Chondrocyte (in vitro differentiated cells): ENCODE measurements at places on chromosomes 1 and 21. TPM values are rescaled to one million over a fixed set of nuclear protein-coding genes. Genes with fewer than 3 reads are reported as not detected.

The TSTD1 gene
- total RNA-seq: 0.70 TPM in 1 of 3 replicates, not detected in the others

The USP25 gene
- total RNA-seq: 47.2 to 58.9 TPM (median 58.5 TPM) in 3 replicates

The C8A gene
- total RNA-seq: not detected in 3 replicates

The RNU5D-1 gene
- not detected in 3 replicates for total RNA-seq

The NR5A2 gene
- not detected in 3 replicates for total RNA-seq

The ANKRD34A gene
- 1.2 to 3.1 TPM (median 2.0 TPM) in 3 replicates for total RNA-seq

The C1QC gene
- total RNA-seq: not detected in 3 replicates

The DNASE2B gene
- total RNA-seq: not detected in 3 replicates

The TFF3 gene
- 1.3 to 6.0 TPM in 2 of 3 replicates, not detected in the other for total RNA-seq

The TRABD2B gene
- total RNA-seq: 0.44 to 0.90 TPM (median 0.68 TPM) in 3 replicates

The PALMD gene
- 6.2 to 16.5 TPM (median 6.9 TPM) in 3 replicates for total RNA-seq

DNA sequence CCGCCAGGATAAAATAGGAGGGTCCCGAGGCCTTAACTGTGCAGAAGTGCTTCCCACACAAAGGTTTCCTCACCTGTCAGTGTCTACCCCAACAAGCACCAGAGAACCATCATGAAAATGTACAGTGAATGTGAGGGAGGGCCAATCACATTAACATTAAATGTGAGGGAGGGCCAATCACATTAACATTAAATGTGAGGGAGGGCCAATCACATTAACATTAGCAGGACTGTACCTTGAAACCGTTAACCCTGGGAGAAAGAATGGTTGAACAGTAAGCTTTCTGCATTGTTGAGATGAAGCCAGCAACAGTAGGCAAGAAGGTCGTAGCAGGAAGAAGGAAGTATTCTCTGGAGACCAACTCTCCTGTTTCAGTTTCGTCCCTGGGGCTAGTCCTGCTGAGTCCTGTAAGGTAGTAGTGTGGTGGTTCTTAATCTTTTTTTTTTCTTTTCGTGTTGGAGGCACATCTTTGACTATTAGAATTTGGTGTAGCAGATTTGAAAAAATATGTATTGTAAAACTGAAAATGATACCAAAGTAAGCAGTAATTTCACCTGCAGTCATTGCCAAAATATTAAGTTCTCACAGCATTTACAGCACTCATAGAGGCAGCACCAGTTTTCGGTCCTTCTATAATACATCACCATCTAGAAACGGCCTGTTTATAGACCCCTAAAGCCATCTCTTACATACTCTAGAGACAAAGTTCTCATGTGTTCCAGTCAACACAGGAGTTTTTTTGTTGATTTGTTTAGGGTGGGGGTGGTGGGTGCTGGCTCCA lies 98.6 kb upstream of the PPP2R5A start:
- no peak for DNase-seq

DNA sequence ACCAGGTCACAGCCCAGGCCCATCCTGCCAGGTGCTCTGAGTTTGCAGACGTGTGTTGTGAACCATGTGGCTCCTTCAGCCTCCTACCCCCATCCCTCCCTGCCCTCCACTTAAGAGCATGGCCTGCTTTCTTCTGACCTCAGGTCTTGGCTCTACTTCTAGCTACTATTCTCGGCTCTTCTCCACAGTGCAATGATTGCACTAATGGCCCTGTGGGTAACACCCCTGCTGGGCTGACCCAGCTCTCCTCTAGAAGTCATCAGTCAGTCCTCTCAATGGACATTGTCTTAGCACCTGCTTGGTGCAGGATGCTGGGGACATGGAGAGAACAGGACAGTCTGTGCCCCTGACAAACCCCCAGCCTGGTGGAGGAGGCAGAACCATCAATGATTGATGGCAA lies 22.2 kb upstream of the IFFO2 start:
- DNase-seq: no peak

DNA sequence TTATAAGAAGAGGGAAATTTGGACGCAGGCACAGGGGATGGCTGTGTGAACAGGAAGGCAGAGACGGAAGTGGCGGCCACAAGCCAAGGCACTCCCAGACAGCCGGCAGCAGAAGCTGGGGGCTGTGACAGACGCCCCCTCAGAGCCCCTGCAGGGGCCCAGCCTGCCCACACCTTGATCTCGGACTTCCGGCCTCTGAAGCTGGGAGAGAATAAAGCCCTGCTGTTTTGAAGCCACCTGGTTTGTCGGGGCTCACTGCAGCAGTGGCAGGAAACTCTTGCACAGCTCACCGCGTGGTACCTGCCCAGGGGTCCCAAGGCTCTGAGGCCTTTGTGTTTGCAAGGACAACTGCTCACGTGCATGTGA lies 13.7 kb downstream of the MEGF6 start:
- no peak for DNase-seq

DNA sequence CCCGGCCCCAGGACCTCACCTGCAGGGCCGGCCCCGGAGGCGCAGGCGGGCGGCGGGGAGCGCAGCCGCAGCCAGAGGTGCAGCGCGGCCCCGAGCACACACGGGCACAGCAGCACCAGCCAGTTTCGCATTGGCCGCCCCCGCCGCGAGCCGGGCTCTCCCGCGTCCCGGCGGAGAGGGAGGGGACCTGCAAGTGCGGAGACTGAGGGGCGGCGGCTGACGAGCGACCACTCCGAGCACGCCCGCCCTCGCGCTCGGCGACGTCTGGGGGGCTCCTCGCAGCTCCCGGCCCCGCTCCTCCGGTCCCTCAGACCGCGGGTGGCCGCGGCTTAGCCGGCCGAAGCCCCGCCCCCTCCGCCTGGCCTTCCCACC lies at the start of gene B3GALNT2:
TSS of gene B3GALNT2 (minus strand) at position 331 of the 372 bp plus-strand sequence. CDS start at position 131, 200 bp downstream.
- DNase-seq: no peak

DNA sequence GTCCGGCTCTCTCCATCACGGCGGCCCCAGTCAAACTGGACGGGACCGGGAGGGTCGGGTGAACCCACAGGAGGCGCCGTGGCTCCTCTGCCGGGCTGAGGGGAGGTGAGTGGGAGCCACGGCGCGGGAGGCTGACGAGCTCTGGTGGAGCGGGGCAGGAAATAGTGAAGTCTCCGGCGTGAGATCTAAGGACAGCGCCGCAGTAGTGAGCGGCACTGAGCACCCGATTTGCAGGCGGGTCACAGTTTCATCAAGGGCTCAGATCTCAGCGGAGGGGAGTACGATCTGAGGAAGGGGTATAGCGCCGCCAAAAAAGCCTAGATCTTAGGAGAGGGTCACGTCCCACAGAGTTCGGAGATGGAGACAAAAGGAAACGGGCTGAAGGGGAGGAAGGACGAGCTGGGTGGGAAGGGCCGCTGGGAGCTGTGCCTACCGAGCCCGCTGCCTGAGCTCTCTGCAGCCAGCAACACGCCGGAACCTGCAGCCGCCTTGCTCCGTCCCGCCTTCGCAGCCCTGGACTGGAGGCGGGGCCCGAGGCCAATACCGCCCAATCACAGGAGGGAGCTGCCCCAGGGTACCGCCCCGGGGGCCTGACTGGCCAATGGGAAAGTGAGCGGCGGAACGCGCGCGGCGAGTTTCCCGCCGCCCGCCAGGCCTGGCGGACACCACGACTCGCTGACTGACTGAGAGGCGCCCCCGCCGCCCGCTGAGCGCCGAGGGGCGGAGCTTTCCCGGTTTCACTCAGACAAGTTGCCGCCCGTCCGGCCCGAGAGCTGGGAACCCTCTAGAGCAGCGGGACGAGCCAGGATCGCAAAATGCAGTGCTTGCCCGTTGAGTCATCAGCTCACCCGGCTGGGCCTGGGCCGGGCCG lies 1.9 kb downstream of the SFN start:
- peak; percentile 99 for DNase-seq

- DNase-seq: no peak
These were observed 21.2 kb upstream of the BCAR3 start for GRCh38 chr1:93702828-93703183.

- no peak for DNase-seq
These were observed 698 bp upstream of the NTMT2 start for GRCh38 chr1:170145061-170145460.

DNA sequence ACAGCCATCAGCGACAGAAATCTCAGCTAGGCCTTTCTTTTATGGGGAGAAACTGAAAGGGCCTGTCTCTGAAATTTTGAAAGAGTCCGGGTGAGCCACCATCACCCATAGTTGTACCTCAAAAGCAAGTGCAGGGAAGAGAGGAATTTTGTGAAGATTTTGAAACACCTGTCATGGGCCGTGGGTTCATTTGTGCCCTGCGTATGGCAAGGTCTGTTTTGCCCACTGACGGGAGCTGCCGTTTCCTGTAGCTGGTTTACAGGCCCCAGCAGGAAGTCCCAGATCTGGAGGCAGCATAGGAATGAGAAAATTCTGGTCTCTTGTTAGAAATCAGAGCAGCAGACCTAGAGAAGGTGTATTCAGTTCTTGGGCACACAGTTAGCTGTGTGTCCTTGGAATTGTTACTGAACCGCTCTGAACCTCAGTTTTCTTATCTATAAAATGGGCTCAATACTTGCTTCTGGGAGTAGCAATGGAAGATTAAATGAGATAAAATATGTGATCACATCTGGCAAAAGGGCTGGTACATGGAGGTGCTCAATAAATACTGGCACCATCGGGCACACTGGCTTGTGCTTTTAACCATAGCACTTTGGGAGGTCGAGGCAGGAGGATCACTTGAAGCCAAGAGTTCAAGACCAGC lies 52.5 kb downstream of the MAN1C1 start:
- DNase-seq: no peak

GRCh38 chr1:44263568-44264450 lies 50.5 kb downstream of the DMAP1 start:
- no peak for DNase-seq

DNA sequence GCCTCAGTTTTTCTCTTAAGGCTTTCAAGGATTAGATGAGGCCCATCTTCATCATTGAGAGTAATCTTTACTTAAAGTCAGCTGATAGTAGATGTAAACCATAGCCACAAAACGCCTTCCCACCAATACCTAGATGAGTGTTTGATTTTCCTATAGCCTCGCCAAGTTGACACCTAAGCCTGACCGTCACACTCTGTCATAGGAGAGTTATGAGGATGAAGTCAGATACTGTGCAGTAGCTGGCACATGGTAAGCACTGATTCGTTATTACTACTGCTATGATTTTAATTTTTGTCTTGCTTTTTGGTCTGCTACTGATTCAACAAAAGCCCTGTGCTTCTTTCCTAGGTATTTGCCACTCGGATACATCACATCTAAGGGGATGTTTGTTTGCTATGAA lies 395.5 kb downstream of the RPS6KC1 start:
- no peak for DNase-seq

- peak; percentile 91 for DNase-seq
These were observed 156.5 kb downstream of the PEX14 start for GRCh38 chr1:10631121-10631810.
